ENCODE measurements at places on chromosomes 1 and 21.

DNA sequence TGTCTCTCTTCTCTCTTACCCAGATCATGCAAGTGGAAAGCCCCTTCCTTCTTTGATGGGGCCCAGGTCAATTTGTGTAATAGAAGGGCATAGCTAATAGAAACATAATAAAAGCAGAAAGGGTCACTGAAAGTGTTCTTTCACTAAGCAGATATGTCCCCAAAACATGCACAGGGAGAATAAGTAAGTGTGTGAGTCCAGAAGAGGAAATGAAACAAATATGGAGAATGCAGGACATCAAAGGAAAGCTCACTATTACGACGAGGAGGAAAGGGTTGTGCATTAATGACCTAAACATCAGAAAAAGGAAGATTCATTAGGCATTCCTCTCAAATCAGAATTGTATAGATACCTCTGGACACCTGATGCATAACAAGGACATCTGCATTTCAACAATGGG lies 81.4 kb upstream of the SMYD2 start:
- no peak for DNase-seq

- DNase-seq, result no peak
Observed at GRCh38 chr1:20603504-20604464, 14.9 kb downstream of the CDA start.

- no peak for DNase-seq
Observed at GRCh38 chr1:12435639-12436344, 182.2 kb downstream of the DHRS3 start.

GRCh38 chr21:36847189-36847588 lies 119.3 kb downstream of the HLCS start:
- DNase-seq, result no peak

DNA sequence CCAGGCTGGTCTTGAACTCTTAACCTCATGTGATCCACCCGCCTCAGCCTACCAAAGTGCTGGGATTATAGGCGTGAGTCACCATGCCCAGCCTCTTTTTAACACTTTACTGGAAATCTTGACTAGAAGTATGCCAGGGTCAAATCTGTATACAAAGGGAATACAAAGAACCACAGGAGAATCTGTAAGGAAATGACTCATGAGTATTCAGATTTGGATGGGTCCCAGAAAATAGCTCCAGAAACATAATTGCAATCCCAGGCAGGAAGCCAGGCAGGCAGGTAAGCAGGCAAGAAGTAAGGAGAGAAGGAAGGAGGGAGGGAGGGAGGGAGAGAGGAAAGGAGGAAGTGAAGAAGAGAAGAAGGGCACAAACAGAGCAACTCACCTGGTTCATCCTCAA lies 22.8 kb upstream of the TIAM1 start:
- DNase-seq, result no peak

- no peak for DNase-seq
Observed at GRCh38 chr1:91578320-91579109, 77.9 kb downstream of the CDC7 start.

- DNase-seq, result no peak
Observed at GRCh38 chr1:44425341-44426082, 20.5 kb downstream of the RNF220 start.

- no peak for DNase-seq
Observed at GRCh38 chr1:71787699-71788098, 494.6 kb downstream of the NEGR1 start.

DNA sequence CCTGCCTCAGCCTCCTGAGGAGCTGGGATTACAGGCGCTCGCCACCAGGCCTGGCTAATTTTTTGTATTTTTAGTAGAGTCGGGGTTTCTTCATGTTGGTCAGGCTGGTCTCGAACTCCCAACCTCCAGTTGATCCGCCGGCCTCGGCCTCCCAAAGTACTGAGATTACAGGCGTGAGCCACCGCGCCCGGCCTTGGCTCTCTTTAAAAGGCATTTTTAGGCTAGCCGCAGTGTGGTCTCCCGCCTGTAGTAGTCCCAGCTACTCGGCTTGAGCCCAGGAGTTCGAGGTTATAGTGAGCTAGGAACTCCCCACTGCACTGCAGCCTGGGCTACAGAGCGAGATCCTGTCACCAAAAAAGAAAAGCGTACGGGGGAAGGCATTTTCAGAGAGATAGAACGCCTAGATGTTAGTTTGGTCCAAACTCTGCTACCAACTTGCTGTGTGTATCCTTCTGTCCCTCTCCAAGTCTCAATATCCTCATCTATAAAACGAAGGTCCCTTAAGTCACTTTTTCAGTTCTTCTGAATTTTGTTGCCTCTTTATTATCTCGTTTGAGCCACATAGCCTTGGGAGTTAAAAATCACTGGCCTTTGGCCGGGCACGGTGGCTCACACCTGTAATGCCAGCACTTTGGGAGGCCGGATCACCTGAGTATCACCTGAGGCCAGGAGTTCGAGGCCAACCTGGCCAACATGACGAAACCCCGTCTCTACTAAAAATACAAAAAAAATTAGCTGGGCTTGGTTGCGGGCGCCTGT lies 734 bp downstream of the MED18 start:
- DNase-seq, result no peak

GRCh38 chr1:25204797-25205480 lies 27.4 kb downstream of the SYF2 start:
- DNase-seq, result no peak

DNA sequence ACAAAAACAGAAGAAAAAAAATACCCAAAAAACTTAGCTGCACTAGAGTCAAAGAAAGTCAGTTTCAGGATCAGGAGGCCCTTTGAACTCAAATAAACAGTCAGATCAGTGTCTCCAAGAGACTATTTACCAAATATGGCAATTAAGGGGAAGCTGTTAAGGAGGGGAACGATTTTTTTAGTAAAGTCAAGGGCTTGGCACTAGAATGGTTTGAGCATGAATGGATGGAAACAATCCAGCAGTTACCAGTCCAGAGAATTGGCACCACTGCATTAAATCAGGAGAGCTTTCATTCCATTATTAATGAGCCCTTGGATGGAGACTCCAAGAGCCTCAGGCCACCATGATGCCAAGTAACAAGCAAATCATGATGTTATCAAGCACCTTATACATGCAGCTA lies 7.2 kb downstream of the TRAPPC3 start:
- no peak for DNase-seq
